NCI-H1930 (cell line): ENCODE measurements at places on chromosomes 4 and X.
A peak's percentile ranks its signal among the peaks of the same experiment; 100 is the strongest.

- no peak for DNase-seq
Measured at GRCh38 chr4:42594888-42595287, 62.0 kb downstream of the ATP8A1 start.

DNA sequence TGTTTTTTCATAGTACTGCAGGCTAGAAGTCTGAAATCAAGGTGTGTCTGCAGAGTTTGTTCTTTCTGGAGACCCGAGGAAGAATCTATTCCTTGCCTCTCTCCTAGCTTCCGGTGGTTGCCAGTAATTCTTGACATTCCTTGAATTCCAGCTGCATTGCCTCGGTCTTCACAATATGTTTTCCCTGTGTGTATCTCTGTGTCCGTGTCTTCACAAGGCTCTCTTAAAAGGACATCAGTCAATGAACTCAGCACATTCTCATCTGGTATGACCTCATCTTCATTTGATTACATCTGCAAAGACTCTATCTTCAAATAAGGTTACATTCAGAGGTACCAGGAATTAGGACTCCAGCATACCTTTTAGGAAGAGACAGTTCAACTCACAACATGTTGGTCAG, 163.4 kb downstream of the BANK1 start:
- no peak for DNase-seq

GRCh38 chrX:130714135-130714534, 188.9 kb downstream of the ENOX2 start:
- no peak for DNase-seq

GRCh38 chrX:63686878-63687714, 97.9 kb downstream of the ARHGEF9 start:
- no peak for DNase-seq

DNA sequence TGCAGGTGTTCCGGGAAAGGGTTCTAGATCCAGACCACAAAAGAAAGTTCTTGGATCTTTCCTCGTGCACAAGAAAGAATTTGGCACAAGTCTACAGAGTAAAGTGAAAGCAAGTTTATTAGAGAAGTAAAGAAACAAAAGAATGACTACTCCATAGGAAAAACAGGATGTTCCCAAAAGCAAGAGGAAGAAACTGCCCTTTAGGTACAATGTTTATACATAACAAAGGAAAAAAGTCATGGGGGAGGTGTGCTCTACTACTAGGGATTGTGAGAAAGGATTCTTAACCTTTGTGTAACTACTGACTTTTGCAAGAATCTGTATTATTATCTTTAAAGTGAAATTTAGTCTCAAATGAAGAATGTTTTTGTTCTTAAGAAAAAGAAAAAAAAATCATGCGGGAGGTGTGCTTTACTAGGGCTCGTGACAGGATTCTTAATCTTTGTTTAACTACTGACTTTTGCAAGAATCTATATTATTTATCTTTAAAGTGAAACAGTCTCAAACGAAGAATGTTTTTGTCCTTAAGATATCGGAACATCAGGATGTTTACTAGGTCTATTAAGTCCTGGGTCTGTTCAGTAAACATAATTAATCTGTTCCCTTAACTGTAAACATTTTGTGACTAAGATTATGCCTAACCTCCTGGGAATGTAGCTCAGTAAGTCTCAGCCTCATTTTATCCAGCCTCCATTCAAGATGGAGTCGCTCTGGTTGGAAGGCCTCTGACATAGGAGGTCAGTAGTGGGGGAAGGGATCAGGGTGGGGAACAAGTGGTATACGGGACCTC, 110.4 kb upstream of the BEND4 start:
- no peak for DNase-seq

DNA sequence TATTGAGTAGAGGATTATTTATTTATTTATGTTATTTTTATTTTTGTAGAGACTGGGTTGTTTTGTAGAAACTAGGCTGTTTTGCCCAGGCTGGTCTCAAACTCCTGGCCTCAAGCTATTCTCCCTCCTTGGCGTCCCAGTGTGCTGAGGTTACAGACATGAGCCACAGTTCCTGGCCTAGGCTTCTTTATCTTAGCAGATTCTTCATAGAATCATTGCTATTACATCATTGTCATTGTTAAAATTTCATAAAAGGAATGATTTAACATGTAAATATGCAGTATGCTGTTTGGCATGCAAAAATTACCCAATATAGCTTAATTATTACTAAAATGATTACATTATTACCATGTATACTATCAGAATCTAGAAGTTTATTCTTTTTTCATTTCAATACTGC, 24.2 kb downstream of the SULT1E1 start:
- DNase-seq = no peak

GRCh38 chr4:123060039-123060770, 137.8 kb upstream of the NUDT6 start:
- DNase-seq = no peak

- DNase-seq = no peak
Measured at GRCh38 chr4:29058531-29058930, 1661.6 kb upstream of the PCDH7 start.

GRCh38 chrX:130170752-130171445, 863 bp upstream of the RAB33A start:
- DNase-seq = peak; percentile 71

DNA sequence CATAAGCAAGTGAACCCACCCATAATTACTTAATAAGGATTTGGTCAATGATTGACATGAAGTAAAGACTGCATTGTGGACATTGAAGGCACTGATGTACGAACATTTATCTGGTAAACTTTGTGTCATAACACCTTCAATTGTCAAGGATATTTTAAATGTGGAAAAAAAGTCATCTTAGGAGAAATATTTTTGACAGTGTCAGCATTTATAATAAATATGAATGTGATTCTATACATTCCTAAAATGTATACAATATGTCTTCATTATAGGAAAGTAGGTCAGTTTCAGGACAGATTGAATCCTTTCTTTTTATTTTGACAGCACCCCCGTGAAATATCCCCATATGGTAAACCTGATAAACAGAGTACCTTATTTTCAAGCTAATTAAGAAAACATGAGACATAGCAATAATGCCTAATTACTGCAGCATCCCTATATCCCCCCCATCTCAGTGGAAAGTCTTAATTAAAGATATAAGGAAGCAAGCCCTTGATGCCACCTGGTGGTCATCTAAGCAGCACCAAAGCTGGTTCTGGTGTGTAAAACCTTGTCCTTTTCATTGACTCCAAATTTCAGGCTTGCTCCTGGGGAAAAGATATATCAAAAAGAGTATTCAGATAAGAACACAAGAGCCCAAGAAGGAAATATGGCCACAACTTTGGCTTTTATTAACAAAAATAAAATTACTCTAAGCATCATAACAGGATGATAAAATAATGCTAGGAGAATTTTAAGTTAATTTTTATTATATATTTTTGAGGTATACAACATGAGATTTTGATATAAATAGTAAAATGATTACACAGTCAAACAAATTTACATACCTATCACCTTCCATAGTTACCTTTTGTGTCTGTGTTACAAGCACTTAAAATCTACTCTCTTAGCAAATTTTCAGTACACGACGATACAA, 379.7 kb downstream of the TLL1 start:
- no peak for DNase-seq
